ENCODE measurements at places on chromosomes 12 and 14.

- no peak for DNase-seq
These were observed 29.8 kb downstream of the CFL2 start for GRCh38 chr14:34684578-34684977.

- peak; percentile 51 for DNase-seq
These were observed 1.0 kb downstream of the HIP1R start for GRCh38 chr12:122836027-122836921.

DNA sequence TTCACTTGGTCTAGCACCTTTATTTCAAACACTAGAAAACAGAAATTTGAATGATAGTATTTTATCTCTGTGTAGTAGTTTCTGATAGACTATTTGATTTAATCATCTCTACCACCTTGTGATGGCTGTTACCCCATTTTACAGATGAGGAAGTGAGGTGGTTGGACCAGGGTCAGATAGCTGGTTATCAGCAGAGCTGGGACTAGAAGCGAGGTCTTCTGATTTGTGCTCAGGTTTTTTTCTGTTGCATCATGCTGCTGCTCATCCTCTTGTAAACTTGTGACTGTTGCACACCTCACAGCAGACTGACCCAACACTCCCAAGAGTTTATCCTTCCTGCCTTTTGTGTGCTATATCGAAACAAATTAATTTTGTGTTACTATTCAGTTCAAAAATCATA is 10.1 kb upstream of the MANSC4 start:
- DNase-seq, result no peak

GRCh38 chr14:94051115-94051514 is 25.0 kb downstream of the OTUB2 start:
- DNase-seq, result peak; percentile 27

DNA sequence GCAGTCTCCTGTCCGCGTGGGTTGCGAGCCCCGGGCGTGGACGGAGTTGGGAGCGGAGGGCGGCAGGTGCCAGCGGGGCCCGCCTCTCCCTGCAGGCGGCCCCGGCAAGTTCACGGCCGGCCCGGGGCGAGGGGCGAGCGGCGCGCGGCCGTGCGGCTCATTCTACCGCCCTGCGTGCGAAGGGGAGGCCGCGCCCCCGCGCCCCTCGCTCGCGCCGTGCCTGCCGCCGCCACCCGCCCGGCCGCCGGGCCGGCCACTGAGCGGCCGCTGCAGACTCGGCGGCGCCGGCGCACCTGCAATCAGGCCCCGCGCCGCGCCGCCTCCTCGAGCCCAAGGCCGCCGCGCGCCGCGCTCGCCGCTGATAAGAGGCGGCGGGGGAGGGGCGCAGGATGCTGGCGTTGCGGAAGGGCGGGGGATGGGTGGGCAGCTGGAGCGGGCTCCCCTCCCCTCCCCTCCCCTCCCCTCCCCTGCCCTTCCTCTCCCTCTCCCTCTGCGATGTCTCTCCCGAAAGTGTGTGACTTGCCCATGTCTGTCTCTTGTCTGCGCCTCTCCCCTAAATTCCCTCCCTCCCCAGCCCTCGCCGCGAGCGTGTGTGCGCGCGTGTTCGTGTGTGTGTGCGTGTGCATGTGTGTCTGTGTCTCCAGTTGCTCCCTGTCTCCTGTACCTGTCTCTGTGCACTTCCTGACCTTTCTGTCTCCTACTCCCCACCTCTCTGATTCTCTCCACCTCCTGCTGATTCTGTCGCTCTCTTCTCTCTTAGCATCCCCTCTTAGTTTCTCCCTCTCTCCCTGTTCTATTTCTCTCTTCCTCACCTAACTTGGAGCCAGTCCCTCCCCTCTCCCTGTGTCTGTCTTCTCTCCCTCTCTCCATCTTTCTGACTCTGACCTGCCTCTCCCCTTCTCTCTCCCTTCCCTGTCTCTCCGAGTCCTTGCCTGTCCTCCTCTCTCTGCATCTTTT is 768.1 kb upstream of the TBX3 start:
- peak; percentile 28 for DNase-seq

GRCh38 chr14:50631408-50631821 is 36.7 kb downstream of the SAV1 start:
- no peak for DNase-seq

GRCh38 chr14:24456980-24457379 is 14.4 kb upstream of the SDR39U1 start:
- no peak for DNase-seq

All from ACHN (cell line).